ENCODE measurements at places on chromosomes 7 and 10.

GRCh38 chr7:16267953-16268820 lies 153.2 kb downstream of the CRPPA start:
- no peak for DNase-seq

- DNase-seq: no peak
These were observed 35.7 kb upstream of the RHOBTB1 start for GRCh38 chr10:60979667-60980104.

DNA sequence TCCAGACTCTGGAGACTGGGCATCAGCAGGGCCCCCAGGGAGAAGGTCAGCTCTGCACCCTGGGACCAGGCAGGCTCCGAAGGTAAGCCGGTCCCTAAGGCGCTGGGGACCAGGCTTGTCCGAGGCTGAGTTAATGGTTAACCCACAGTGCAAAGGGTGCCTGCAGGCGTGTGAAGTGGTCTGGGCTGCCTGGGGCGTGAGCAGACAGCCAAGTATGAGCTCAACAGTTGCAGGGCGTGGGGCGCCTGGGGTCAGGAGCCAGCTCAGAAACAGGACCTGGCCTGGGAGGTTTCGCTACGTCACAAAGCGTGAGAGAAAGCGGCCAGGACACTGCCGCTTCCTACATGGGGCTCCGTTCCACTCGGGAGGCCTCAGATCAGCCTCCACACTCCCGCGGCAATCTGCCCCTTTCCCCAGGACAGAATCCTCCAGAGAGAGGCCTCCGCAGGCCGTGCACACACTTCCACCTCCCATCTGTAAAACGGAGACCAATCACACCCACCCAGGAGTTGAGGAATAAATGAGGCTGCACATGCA lies 16.0 kb downstream of the PDGFA start:
- DNase-seq: no peak

DNA sequence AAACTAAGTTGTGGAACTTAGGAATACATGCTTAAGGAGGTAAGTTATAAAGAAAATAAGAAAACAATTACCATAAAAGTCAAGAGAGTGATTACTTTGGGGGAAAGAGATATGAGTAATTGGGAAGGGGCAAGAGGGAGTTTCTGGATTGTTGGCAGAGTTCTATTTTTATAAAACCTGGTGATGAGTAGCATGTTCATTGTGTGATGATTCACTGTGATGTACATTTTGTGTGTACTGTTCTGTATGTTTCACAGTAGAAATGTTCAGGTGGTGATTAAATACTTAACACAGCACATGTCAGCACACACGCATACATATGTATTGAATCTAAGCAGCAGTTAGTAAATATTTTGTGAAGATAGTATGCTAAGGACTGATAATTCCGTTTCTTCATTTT lies 9.7 kb upstream of the OIT3 start:
- DNase-seq: no peak

- no peak for DNase-seq
These were observed 509.2 kb downstream of the TCERG1L start for GRCh38 chr10:130802301-130802700.

DNA sequence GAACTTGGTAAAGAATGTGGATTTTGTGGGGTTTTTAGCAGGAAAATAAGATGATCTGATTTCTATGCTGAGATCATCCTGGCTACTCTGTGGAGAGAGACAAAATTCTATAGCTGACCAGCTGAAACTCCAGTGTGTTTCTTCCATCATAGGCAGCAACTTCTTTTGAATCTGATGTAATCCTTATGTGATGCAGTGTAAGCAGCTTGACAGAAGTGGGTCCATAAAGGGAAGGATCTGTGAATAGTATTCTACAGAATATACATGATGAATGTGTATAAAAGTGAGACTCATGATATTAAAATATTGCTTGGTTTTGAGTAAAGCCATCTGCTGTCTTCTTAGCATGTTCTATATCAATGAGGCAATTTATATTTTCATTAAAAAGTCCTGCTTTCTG lies 4.4 kb downstream of the MYO3A start:
- no peak for DNase-seq

DNA sequence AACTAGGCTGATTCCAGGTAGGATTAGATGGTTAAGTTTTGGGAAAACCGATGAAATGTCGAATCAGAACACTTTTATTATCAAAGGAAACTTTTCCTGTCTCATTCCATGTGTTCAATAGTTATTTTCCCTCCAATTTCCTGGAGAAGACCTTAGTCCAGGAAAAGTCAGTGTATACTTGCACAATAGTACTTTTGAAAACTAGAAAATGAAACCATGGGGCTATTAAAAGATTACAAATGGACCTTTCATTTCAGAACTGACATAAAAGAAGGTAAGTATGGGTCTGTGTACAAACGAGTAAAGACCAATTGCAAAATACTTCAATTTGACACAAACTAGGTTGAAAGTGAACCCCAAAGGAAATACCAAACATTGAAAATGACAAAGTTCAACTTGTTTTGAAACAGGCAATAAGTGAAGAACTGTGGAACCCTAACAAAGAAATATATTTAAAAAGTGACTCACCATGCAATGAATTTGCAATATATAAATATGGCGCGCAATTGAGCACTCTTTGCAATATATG lies 2.1 kb downstream of the AVPI1 start:
- DNase-seq: no peak

DNA sequence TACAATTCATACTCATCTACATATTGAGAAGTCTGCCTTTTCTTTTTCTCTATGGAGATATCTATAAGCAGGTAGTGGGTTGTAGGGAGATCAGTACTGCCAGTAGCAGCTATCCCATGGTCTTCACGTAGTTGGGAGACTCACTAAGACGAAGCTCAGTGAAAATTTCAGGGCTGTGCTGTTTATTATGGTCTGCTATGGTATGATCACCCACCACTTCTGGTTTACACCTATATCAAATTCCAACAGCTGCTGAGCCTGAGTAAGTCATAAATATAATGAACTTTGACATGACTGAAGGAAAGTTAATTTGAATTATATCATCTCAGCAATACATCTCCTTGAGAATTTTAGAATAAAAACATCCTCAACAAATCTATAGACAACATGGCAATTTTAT lies 741.7 kb downstream of the GRM8 start:
- no peak for DNase-seq

GRCh38 chr7:122858320-122858719 lies 27.9 kb downstream of the CADPS2 start:
- no peak for DNase-seq

DNA sequence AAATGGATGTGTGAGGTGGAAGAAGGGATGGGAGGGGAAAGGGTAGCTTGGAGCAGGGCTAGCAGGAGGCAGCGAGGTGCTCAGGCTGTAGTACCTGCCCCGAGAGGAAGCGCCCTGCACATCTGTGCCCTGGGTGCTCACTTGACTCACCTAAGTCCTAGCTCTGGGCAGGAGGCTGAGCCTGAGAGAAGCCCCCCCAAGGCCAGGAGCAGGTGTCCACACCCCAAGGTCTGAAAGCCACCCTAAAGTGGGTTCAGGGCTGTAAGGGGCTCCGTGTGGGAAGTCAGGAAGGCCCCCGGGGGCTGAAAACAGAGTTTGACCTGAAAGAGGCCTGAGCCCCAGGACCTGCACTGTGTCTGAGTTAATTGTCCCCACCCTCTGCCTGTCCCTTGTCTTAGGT lies 95.8 kb upstream of the PODXL start:
- DNase-seq: no peak

- no peak for DNase-seq
These were observed 510.6 kb downstream of the HTR7 start for GRCh38 chr10:90347239-90347638.

- no peak for DNase-seq
These were observed 334.8 kb downstream of the PARD3 start for GRCh38 chr10:34480345-34480744.

DNA sequence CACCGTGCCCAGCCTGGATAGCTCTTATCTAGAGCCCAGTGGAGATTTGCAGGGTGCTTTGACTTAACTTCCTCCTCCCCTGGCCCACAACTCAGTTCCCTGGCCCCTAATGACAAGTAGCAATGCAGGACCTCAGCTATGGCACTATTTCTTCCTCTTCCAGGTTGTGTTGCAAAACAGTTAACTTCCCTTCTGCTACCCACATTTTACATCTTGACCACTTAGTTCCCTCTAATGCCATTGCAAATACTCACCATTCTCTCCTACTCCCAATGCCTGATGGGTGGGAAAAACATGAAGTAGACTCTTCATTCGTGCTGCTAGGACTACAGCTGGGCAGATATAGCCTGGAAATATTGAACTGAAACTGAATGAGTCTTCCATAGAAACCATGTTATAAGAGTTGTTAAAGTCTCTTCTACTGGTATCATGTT lies 39.1 kb upstream of the FGL2 start:
- DNase-seq: peak; percentile 92

DNA sequence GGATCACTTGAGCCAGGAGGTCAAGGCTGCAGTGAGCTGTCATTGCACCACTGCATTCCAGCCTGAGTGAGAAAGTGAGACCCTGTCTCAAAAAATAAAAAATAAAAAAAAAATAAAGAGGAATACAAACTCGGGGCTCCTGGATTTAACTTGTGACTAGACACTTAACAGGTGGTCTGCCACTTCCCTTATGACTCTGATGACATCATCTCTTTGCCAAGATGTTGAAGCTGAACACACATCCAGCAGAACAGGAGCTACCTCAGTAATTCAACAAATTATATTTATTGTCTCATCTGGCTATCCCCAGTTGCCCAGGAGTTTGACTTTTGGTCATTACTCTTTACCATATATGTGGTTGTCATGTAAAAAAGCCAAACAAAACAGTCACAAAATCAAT lies 35.3 kb downstream of the NEUROD6 start:
- no peak for DNase-seq

- DNase-seq: no peak
These were observed 95.5 kb upstream of the PRSS58 start for GRCh38 chr7:142353147-142354060.

DNA sequence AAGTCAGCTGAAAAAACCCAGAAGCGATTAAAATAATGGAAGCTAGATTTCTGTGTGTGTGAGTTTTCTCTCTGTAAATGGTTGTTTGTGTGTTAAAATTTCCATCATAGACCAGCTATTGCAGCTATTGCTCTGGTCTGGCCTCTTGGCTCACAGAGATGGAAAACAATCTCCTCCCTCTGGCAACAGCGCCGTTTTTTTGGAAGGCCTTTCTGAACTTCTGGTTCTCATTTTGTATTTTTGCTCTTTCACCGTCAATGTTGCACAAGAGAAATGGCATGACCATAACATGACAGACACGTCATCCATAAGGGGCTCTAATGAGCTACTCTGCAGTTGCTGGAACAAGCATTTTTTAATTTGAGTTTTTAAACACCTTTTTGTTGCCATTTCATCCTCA lies 91.0 kb downstream of the CUBN start:
- DNase-seq: no peak

GRCh38 chr7:84823530-84823929 lies 363.3 kb downstream of the SEMA3D start:
- peak; percentile 5 for DNase-seq

DNA sequence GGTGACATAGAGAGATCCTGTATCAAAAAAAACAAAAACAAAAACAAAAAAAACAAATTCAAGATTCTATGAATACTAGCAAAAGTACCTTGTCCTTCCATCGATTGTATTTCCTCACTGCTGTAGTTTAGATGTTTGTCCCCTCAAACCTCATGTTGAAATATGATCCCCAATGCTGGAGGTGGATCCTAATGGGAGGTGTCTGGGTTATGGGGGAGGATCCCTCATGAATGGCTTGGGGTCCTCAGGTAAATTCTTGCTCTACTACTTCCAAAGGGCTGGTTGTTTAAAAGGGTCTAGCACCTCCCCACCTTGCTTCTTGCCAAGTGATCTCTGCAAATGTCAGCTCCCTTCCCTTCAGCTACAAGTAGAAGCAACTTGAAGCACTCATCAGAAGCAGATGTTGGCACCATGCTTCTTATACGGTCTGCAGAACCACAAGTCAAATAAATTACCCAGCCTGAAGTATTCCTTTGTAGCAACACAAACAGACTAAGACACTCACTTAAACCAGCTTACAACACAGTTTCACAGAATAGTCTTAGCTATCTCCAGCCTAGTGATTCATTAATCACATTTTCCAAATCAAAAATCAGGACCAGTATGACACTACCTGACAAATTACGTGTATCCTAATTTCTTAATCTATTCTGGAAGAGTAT lies 20.7 kb downstream of the ABI1 start:
- no peak for DNase-seq

DNA sequence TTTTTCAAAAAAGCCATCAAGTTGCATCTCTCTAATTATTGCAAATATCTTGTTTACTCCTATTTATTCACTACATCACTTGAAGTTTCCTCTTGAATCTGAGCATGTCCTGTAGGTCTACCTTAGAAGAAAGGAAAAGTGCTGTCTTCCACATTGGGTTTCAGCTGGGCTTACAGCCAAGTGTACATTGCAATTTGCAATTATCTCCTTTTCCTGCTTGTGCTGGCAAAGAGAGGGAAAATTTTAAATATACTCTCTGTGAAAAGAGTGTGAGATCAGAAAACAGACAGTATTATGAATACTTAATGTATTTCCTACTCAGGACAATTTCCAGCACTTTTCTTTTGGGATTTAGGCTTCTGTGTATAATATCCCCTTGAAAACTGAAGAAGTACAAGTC lies 839.7 kb downstream of the CNTNAP2 start:
- DNase-seq: no peak

DNA sequence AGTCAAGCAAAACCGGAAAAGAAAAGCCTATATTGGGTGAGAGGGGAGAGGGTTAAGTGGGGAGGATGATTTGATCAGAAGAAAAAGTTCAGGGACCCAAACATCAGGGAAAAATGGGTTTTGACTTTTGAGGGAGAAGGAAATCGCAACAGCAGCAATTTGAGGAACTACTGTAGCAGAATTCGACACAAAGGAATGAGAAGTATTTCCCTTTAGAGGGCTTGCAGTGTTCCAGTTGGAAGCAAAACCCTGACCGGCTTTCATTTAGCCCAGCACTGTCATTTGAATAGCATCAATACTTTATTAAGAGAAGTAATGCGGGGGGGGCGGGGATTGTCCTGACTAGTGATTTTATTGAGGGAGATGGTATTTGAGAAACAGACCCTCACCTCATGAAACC lies 37.2 kb upstream of the GATA3 start:
- DNase-seq: no peak

DNA sequence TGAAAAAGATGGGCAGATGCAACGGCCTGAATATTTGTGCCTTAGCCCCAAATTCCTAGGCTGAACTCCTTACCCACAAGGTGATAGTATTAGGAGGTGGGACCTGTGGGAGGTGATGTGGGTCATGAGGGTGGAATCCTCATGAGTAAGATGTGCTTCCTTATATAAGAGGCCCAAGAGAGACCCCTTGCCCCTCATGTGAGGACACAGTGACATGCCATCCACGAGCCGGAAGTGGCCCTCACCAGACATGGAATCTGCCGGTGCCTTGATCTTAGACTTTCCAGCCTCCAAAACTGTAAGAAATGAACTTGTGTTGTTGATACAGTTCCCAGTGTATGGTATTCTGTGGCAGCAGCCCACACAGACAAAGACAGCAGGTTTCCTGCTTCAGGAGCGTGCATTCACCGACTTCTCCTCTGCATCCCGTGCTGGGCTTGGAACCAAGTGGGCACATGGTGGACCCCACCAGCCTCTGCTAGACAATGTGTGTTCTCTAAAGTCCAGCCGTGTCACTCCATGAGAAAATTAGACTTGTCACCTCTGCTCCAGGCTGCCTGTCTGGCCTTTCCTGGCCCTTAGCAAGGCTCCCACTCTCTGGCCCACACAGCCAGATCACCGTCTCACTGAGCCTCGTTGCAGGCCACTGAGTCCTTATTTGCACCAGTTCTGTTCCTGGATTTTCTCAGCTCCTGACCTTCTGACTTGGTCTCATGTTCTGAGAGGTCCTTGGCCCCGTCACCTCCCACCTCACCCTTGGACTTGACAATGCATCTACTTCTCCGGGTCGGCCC lies 52.9 kb upstream of the CACUL1 start:
- DNase-seq: no peak

GRCh38 chr10:93921338-93921737 lies 27.6 kb downstream of the SLC35G1 start:
- DNase-seq: peak; percentile 9
